Aortic smooth muscle cell (primary cell): ENCODE measurements at places on chromosomes 6 and 20. TPM values are rescaled to one million over a fixed set of nuclear protein-coding genes. Genes with fewer than 3 reads are reported as not detected.

The SEMG1 gene
- not detected in 2 replicates for total RNA-seq

The KCNK5 gene
- total RNA-seq = under 0.01 and 0.06 TPM in 2 replicates

The PRKN gene
- total RNA-seq = 3.2 and 4.2 TPM in 2 replicates

The XRN2 gene
- 85.5 and 91.6 TPM in 2 replicates for total RNA-seq

The LY6G6C gene
- not detected in 2 replicates for total RNA-seq
